ENCODE measurements at places on chromosomes 16 and 17. TPM values are rescaled to one million over a fixed set of nuclear protein-coding genes. Genes with fewer than 3 reads are reported as not detected.

DNA sequence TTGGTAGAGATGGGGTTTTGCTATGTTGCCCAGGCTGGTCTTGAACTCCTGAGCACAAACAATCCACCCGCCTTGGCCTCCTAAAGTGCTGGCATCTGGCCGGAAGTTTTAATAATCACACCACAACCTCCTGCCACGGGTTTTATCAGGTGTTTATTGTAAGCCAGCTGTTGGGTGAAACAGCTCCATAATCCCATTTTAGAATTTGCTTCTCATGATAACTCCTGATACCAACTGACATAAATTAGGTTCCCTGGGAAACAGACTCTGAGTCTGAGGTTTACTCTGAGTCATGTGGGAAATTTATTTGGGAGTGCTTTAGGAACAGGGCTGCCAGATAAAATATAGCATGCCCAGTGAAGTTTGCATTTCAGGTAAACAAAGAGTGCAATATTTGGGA is 122.6 kb upstream of the MED13 start:
- no peak for DNase-seq

DNA sequence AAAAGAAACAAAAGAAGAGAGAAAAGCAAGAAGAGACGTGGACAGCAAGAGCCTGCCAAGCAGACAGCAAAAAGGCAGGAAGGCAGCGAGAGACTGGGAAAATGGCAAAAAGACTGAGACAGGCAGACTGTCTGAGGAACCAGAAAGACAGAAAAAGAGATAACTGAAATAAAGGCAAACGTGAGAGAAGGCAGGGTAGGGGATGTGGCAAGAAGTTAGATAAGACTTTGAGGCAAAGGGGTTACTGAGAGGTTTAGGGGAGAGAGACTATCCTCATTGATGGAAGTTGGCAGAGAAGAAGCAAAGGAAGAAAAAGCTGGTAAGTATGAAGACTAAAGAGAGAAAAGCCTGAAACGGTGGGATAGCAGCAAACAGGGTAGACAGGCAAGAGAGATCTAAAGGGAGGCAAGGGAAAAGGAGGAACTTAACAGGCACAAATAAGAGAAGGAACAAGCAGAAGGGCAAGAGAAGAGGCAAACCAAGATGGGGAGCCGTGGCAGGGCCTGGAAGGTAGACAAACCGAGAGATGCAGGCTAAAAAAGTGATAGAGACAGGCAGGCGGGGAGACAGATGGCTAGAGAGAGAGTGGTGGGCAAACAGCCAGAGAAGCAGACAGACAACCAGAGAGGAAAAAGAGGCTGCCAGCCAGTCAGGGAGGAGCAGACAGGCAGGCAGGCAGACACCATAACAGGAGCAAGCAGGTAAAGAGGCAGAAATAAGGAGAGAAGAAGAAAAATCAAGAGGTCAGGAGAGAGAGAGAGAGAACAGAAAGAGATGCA is 7.1 kb upstream of the CHD3 start:
- no peak for DNase-seq

- DNase-seq: no peak
Measured at GRCh38 chr16:88424587-88425235, 28.4 kb upstream of the ZFPM1 start.

DNA sequence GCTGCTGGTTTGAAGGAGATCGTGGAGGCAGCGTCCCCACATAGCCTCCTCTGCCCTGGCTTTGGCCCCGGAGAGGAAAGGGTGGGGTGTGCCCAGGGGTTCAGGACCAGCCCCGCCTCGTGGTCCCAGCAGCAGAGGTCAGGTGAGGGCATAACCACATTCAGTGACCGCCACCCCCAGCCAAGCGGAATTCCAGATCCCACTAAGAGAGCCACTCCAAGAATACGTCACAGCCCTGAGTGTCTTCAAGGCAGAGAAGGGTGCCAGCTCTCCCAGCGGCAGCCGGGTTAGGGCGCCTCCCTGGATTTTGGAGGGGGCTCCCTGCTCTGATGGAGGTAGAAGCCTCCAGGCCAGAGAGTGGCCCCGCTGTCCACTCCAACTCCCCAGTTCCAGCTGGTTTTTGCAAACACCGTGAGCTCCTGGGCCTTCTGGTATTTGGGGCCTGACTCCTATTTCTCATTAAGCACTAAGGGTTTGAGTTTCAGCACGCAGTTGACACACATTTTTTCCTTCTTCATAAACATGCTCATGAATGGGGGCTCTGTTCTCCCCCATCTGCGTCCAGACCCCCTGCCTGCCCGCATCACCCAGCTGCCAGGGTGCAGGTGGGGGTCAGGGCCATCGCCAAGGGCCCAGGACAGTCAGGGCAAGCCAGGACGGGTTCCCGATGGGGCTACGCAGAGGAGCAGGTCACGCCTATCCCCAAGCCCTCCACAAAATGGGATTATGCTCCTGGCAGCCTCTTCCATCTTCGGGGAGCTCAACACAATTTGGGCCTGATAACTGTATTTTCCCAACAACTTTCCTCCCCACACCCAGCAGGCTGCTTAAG is 98.4 kb upstream of the PLCG2 start:
- no peak for DNase-seq

- no peak for DNase-seq
Measured at GRCh38 chr17:8847891-8848290, 19.6 kb downstream of the PIK3R6 start.

SCGB1C2 gene
- not detected for total RNA-seq
